ENCODE measurements at places on chromosomes 3 and 15.

DNA sequence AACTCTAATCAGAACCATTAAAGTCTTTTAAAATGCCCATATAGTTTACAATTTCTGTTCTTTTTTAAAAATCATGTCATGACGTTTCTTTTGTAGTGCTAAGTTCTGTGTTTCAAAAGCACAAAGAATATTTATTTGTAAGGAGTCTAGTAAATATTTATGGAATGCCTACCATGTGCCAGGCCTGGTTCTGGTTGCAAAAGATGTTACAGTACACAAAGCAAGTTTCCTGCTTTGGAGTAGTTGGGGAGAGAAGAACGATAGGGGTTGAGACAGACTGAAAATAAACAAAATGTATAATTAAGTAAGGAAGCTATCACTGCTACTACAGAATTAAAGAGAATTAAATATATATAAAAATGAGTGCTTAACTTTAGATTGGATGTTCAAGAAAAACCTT, 86.8 kb upstream of the CMSS1 start:
- DNase-seq, result no peak

- peak; percentile 2 for DNase-seq
Observed at GRCh38 chr3:138263104-138263503, 66.5 kb downstream of the NME9 start.

DNA sequence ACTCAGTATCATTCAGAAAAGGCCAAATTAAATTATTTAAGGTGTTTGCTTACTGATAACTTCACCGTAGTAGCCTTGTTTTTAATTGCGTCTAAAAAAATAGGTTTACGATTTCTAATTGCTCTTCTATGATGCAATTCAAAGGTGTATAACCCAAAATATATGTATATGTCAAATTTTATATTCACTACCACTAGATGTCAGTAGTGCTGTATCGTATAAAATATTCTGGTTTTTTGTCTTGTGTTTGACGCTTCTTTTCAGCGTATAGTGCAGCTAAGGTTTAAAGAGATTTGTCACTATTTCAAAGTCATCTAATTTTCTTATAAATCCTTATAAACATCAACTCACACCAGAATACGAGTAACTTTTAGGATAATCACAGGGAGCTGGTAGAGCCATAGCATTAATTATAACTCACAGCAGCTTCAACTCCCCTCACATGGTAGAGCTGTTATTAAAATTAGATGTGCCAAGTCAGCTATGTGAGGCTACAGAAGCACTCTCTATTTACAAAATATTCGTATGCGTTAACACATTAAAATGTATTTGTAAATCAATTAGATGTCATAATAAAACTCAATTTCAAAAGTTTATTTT, 3.5 kb downstream of the PFN2 start:
- peak; percentile 58 for DNase-seq

DNA sequence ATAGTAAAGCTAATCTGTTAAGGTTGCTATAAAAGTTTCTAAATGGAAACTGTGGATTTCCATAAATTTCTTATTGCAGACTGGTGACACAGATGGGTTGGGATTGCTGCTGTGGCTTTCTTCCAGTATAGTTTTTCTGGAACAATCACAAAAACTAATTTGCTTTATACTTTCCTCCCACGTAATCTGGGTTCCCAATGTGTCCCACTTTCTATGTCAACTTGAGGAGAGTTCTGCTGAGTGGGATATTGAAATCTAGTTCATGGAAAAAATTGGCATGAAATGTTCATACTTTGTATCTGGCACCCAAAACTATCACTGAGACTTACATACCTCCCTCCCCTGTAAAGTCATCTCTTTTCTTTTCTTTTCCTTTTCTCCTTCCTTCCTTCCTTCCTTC, 126.8 kb downstream of the TGFBR2 start:
- no peak for DNase-seq

DNA sequence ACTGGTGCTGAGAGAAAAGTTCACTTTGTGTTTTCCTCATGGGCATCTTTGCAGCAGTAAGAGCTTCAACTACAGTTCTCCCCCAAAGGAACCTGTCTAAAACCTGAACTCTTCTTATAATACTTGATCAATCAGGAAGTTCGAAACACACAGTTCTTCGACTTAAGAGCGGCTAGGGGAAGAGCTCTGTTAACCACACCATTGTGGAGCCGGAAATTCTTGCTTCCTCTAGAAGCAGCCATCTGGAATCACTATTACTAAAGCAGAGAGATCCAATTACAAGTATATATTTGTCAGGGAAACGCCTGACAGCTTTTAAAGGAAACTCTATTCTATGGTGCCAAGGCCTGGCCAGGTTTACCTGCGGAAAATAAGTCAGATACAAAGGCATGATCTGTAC, 337.3 kb upstream of the CBLB start:
- no peak for DNase-seq

- no peak for DNase-seq
Observed at GRCh38 chr3:68878962-68879361, 53.4 kb downstream of the TAFA4 start.

GRCh38 chr3:134350861-134351311, 23.4 kb downstream of the AMOTL2 start:
- peak; percentile 74 for DNase-seq

GRCh38 chr15:38520035-38520434, 44.6 kb downstream of the RASGRP1 start:
- DNase-seq, result no peak

- DNase-seq, result no peak
Observed at GRCh38 chr15:58459560-58459959, 27.8 kb downstream of the LIPC start.

DNA sequence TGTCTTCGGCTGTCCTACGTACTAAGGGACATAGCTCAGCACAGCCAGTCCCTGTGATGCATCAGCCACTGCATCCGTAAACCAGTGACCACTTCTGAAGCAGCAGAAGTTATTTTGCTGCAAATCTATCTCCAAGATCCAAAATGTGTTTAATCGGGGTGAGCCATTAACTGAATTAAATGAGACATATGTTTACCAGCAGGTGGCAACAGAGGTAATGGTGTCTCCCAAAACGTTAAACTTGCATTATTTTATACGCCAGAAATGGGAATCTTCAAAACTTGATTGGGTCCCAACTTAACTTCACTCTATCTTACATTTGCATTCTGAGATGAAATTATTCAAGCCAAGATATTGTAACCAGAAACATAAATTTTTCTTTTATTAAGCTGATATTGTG, 75.3 kb upstream of the BOC start:
- DNase-seq, result peak; percentile 15

DNA sequence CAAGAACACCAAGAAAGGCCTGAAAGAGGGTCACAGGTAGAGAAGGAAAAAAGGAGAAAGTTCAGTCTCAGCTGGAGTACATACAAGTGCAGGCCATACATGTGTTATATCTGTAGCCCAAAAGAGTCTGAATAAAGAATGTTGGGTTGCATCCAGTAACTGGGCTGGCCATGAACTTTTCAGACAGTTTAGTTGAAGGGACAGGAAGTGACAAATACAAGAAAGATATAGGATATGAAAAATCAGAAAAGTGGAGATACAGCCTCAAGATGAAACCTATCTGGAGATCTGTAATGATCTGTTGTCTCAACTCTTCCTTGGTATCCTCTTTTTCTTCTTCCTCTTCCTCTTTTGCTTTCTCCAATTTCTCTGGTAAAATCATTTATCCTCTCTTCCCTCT, 671.7 kb downstream of the MECOM start:
- no peak for DNase-seq

DNA sequence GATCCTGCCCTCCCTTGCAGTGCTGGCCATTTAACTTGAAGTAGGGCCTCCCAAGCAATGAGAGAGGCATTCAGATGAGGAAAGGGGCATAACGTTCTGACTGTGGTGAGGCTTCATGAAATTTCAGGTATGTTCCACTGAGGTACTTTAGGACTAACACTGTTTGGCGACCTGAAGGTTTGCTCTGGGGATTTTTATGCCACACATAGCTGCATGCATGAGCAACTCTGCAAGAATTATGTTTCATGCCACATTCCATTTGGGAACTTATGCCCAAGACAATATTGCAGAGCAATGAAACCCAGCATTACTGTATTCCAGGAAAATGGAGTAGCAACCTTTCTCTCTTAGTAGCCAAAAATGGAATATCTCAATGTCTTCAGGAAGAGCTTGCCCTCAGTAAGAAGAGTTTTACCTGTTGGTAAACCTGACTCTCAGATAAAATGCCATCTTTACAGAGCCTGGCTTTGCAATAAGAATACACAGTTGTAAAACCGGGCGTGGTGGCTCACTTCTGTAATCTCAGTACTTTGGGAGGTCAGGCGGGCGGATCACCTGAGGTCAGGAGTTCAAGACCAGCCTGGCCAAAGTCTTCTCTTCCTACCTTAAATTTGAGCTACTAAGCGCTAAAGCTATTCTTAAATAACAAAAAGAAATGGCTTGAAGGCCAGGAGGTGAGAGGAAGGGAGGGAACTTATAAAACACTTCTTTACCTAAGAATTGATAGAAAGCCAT, 16.7 kb upstream of the TBL1XR1 start:
- DNase-seq, result no peak

GRCh38 chr3:2525968-2526367, 427.3 kb downstream of the CNTN4 start:
- DNase-seq, result no peak
